ENCODE measurements at places on chromosomes 2 and 18.
A peak's percentile ranks its signal among the peaks of the same experiment; 100 is the strongest.

DNA sequence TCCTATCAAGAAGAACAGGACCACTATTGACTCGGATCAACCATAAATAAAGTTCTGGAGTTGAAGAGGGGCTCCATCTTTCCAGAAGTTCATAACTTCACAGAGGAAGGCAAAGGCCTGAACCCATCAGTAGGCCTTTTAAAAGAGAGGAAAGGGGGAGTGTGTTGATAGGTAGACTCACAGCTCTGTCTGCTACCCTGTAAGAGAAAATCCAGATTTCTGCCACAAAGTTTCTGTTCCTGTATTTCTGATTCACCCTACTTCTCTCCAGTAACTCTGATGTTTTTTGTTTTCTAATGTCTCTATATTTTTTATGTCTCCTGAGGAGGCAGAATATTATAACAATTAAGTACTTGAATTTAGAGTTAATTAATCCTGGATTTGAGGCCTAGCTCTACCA is 564.0 kb downstream of the TNS1 start:
- no peak for DNase-seq

DNA sequence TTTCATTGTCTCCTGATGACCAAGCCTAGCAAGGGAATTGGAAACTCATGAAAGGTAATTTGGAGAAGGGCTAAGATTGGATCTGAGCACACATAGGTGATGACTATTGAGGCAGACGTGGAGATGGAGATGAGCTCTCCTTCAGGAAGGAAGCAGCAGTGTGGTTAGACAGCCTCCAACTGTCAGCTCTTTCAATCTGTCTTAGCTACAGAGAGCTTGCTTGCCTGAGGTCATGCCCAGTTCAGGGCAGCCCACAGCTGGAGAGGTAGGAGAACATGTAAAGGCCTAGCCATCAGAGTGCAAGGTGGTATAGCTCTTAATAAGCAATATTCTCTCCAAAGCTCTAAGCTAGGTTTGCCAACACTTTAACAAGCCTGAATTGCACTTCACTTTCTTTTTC is 79.2 kb downstream of the THSD7B start:
- DNase-seq: no peak

GRCh38 chr18:41790687-41791086 is 164.3 kb upstream of the PIK3C3 start:
- DNase-seq: no peak

GRCh38 chr2:28394331-28394877 is 1.7 kb downstream of the FOSL2 start:
- DNase-seq: no peak

DNA sequence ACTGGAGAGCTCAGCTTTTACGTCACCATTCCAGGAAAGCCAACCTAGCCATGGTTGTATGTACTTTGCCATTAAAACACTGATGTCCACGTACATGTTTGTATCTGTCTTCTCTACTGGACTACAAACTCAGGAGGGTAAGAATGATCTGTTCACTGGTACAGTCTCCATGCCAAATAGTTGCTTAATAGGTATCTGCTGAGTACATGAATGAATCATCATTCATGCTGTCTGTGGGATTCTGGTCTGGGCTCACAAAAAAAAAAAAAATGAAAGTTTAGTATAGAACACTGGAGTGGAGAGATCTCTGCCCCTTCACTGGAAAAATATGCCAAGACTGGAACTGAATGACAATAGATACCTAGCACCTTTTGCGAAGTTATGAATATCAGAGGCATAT is 102.6 kb upstream of the ITGA4 start:
- no peak for DNase-seq

DNA sequence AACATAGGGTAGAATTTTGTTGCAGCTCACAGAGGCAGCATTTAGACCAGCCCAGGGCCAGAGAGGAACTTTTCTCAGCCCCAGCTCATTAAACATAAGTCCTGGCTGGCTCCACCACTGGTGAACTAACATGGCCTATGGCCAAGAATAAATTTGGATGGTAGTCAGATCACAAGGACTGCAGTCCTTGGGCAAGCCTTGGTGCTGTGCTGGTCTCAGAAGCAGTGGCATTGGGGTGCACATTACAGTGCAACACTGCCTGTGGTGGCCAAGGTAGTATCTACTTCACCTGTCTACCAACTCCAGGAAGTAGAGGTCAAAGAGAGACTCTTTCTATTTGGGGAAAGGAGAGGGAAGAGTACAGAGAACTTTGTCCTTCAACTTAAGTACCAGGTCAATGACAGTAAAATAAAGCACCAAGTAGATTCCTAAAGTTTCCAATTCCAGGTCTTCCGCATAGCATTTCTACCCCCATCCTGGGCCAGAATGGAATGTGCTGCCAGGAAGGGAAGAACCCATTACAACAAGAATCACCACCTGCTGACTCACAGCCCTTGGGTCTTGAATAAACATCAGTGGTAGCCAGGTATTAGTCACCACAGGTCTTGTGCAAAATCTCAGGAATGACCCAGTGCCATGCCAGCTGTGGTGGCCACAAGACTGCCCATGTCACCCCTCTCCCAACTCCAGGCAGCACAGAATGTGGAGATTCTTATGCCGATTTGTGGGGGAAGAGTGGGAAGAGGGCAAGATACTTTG is 155.4 kb upstream of the FSIP2 start:
- no peak for DNase-seq

GRCh38 chr2:208254871-208255556 is at the start of gene IDH1:
Gene IDH1, minus strand, starts transcription at chr2:208255071. Its CDS starts 3,520 bp downstream, at chr2:208251551.
- DNase-seq: peak; percentile 90

DNA sequence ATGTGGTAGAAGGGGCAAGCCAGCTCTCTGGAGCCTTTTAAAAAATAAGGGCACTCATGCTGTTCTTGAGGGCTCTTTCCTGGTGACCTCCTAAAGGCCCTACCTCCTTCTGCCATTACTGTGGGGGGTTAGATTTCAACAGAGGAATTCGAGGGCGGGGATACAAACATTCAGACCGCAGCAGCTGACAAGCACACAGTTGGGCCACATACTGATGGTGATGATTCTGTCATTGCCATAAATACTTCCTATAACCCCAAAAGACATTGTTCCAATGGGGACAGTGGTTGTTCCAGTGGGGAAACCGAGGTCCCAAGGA is 67.0 kb downstream of the TSHZ1 start:
- DNase-seq: no peak

- DNase-seq: no peak
Measured at GRCh38 chr2:23497063-23497462, 112.1 kb downstream of the KLHL29 start.

- no peak for DNase-seq
Measured at GRCh38 chr2:55136138-55136541, 85.9 kb upstream of the RTN4 start.

DNA sequence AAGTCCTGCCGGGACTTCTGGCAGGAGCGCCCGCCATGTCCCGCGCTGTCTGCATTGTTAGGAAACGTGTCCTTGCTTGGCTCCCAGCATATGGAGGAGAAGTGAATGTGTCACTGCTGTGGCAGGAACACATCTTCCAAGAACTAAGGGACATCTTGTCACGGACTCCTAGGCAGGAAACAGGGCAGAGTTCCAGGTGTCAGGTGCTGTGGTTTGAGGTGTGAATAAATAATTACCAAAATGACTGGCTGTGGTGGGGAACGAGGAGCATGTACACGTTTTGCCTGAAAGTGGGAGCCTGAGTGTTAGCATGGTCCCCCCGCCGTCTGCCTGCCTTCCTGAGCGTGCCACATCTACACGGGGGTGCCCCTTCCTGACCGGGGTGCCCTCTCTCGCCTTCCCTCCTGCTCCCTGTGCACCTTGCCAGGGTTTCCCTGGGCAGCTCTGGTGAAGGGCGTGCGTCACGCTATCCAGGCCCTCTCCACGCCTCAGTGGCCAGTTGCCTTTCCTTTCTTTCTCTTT is 237.5 kb downstream of the LDLRAD4 start:
- DNase-seq: no peak

DNA sequence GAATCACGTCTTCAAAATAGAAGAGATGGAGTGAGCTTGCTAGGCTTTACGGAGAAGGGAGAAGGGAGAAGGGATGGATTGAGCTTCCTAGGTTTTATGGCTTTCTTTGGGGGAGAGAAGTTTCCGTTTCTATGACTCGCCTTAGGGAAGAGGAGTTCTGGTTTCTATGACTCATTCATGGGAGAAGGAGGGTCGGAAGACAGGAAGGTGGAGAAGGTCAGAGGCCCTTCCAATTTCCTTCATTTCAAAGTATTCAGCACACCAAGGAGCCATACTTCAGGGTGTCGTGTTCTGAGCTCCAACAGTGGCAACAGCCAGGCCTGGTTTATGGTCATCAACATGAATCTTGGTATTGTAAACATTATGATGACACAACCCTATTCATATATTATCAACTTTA is 284.7 kb upstream of the VWC2L start:
- no peak for DNase-seq

DNA sequence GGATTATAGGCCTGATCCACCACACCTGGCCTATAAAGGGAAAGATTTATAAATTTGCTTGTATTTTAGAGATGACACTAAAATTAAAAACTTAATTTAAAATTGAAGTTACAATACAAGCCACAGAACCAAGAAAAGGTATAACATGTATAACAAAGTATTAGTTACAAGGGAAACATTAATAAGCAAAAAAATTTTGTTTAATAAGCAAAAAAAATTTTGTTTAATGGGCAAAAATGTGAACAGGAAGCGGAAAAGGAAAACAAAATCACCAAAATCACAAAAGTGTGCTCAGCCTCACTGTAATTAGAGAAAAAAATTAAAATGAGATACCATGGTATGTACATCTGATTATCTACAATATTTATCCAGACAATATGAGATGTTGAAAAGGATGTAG is 15.9 kb upstream of the NDUFV2 start:
- no peak for DNase-seq

DNA sequence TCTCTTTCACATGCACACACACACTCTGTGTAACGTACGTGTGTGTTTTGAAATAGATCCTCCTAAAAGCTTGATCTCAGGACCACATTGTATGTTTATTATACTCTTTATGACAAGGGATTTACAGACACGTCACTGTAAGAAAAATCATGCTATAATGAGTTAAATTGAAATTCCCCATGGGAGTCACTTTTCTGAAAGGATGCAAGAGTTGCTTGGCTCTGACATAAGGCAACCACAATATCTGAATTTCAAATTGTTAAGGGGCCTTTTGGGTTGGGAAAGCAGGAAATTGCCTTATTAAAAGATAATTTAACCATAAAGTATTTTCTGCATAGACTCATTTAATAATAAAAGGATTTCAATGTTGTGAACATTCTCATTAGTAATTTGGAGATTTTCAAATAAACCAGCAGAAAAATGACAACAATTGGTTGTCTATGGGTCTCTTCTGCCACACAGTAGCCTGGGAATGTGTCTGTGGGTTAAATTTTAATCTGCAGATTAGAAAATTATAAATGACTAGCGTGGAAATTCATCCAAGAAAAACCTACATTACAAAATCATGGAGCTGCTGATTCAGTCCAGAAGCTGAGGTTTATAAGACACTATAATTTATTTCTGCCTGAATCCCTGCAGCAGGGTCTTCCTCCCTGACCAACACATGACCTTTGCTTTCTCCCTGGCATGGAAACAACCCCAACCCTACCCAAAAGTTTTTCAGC is 75.9 kb upstream of the PID1 start:
- DNase-seq: no peak

DNA sequence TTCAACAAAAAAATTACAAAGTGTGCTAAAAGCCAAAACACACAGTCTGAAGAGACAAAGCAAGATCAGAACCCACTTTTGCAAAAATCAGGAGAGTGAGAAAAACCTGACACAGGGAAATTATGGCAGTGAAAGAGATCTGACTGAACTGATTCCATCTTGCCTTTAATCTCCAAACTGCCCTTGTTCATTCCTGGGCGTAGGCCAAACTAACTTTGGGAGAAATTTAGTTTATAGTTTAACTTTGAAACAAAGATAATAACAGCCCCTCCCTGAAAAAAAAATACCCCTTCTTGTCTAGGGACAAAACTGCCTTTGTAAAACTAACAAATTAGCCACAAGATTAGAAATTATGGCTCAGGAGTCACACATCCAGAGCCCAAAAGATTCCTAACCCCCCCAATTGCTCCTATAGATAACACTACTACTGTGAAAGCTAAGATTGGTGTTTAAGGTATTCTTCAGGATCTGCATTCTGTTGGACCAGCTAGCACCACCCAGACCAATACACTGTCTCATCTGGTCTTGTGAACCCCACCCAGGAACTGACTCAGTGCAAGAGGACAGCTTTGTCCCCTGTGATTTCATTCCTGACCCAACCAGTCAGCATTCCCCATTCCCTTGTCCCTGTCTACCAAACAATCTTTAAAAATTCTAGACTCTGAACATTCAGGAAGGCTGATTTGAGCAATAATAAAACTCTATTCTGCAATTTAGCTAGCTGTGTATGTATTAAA is 226.1 kb upstream of the SH3BP4 start:
- no peak for DNase-seq

DNA sequence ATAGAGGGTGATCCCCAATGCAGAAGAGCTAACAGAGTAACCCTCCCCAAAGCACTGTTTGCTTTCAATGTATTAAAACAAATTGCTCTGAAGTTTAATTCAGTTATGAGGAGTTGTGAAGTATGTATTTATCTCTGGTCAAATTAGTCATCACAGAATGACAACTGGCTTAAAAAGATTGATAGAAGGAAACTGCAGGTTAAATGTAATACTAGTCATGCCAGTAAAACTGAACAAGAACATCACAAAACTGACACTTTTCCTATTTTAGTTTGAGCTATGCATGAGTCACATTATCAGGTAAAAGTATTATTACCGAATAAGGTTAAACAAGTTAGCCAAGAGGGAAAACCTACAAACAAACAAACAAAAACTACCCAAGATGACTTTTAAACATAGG is 99.0 kb upstream of the ACVR1C start:
- no peak for DNase-seq

DNA sequence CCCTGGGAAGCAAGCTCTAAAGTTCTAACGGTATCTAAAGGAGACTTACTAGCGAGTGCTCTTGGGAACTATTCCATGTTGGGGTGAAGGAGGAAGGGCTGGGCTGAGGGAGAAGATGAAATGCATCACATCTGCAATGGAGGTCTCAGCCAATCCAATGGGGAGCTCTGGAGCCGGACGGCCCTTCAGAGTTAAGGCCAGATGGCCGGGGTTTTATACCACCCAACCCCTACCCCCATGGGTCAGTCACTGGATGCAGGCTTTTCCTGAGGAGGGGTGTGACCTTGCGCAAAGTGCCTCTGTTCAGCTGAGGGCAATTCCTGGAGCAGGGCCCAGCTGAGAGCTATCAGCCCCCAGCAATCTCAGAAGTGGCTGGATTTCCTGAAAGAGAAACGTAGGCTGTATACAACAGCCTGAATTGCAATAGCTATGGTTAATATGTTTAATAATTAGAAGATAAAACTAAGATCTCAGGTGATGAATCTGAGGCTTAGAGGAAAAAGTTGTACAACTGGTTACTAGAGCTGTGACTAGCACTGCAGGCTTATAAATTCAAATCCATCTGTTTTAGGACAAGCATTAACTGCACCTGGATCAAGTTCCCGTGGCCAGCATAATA is 21.6 kb downstream of the EIPR1 start:
- DNase-seq: no peak

- no peak for DNase-seq
Measured at GRCh38 chr2:239675826-239676715, 275.3 kb upstream of the HDAC4 start.

DNA sequence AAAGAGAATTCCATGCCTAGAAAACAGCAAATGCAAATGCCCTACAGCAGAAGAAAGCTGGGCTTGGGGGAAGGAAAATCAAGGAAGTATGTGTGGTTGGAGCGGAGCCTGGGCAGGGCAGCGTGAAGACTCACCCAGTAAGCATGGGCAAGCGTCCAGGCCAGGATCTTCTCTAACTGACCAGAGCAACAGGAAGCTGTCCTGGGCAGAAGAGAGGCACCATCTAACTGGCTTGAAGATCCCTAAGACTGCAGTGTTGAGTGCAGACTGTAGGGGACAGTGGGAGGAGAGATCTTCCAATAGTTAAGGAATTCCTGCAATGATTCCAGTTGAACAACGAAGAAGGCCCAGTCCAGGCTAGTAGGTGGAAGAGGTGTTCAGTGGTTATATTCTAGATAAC is 57.9 kb downstream of the NXPH2 start:
- DNase-seq: no peak

All from left renal pelvis (tissue), 4 donors.